ENCODE measurements at places on chromosomes 2 and 18. TPM values are rescaled to one million over a fixed set of nuclear protein-coding genes. Genes with fewer than 3 reads are reported as not detected.
A peak's percentile ranks its signal among the peaks of the same experiment; 100 is the strongest.

TSGA10 gene
- 0.68 TPM for total RNA-seq

GALNT5 gene
- 3.7 TPM for total RNA-seq

TUBB8B gene
- total RNA-seq: not detected

GRCh38 chr18:75183524-75183923 lies 25.4 kb downstream of the PTGR3 start:
- no peaks in the 10 kb centered on the region for H3K36me3 ChIP-seq
- no peaks in the 10 kb centered on the region for H3K27me3 ChIP-seq
- H3K4me3 ChIP-seq: no peak overlapping the region
- no peak for DNase-seq

GRCh38 chr18:3265564-3266033 lies 3.7 kb downstream of the MYL12B start:
- H3K4me1 ChIP-seq: peaks cover 61% of the 10 kb centered on the region
- no peak for DNase-seq
- no peaks in the 10 kb centered on the region for H3K27me3 ChIP-seq
- H3K4me3 ChIP-seq: peak overlapping the region; percentile 18
- no peak overlapping the region for H3K27ac ChIP-seq

GRCh38 chr2:55733335-55733734 lies 39.7 kb upstream of the PNPT1 start:
- no peaks in the 10 kb centered on the region for H3K27me3 ChIP-seq
- H3K4me1 ChIP-seq: peaks cover 9% of the 10 kb centered on the region
- no peak overlapping the region for H3K27ac ChIP-seq

DNA sequence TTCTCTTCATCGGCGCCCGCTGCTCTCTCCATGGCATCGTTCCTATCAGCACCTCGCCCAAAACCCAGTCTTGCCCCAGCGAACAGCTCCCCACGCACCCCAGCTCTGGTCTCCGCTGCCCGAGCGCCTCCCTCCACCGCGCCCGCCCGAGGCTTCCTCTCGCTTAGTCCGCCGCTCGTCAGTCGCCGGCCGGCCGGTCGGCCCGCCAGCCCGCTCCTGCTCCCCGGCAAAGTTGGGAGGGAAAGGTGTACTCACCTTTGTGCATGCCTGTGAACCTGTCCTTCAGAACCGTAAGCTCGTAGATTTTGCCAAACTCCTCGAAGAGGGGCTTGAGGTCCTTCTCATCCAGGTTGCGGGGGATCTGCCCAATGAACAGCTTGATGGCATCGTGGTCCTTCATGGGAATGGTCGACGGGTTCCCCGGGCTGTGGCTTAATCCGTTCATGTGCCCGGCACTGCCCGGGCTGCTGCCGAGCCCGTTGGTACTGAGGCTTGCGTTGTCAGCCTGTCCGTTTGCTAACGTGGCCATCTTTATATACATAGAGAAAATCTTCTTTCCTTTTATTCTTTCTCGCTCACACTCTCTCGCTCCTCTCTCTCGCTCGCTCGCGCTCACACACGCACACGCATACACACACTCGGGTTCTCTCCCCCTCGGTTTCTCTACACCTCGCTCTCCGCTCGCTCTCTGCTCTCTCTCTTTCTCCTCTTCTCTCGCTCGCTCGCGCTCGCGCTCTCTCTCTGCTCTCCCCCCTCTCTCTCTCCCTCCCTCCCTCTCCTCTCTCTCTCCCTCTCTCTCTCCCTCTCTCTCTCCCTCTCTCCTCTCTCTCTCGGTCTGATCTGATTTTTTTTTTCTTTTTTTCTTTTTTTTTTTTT lies at the start of gene CELF4:
CELF4 (minus strand) TSS at position 698 of the 876 bp plus-strand sequence.
- H3K36me3 ChIP-seq: no peaks in the 10 kb centered on the region
- peak within 1 kb of the TSS; percentile 82 for H3K4me3 ChIP-seq
- no peak within 1 kb of the TSS for H3K27ac ChIP-seq
- peaks cover 23% of the 10 kb centered on the region for H3K27me3 ChIP-seq
- DNase-seq: no peak

GRCh38 chr2:186516396-186516795 lies 30.3 kb downstream of the ZC3H15 start:
- peaks cover 3% of the 10 kb centered on the region for H3K36me3 ChIP-seq
- no peak for DNase-seq

All from thoracic aorta (tissue), 2 donors.